PC-3 (cell line): ENCODE measurements at places on chromosomes 12 and 14. TPM values are rescaled to one million over a fixed set of nuclear protein-coding genes. Genes with fewer than 3 reads are reported as not detected.

DNA sequence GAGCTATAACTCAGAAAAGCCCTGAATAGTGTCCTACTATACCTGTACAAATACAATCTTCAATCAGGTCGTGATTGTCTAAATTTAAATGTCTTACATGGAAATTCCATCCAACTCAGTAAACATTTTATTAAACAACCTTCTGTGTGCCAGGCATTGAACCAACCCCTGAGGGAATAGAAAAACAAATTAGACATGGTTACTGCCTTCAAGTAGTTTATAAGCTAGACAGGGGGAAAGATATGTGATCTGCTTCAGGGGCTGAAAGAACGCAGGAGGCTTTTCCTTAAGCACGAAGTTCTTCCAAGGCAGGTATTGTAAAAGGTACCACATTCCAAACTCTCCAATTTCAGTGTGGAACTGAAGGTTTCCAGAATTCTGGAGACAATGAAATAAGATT is 39.7 kb upstream of the STAB2 start:
- no peaks in the 10 kb centered on the region for H3K27me3 ChIP-seq
- H3K36me3 ChIP-seq = no peaks in the 10 kb centered on the region
- DNase-seq = peak; percentile 30
- H3K27ac ChIP-seq = peak overlapping the region; percentile 68

GRCh38 chr12:57783861-57784260 is 1.3 kb downstream of the TSFM start:
- H3K4me1 ChIP-seq = peaks cover 6% of the 10 kb centered on the region; the same call in 1 of the 2 replicates
- H3K27ac ChIP-seq = no peak overlapping the region
- no peaks in the 10 kb centered on the region for H3K27me3 ChIP-seq
- H3K4me3 ChIP-seq = peak overlapping the region; percentile 93
- peaks cover 18% of the 10 kb centered on the region for H3K36me3 ChIP-seq
- DNase-seq = no peak

DNA sequence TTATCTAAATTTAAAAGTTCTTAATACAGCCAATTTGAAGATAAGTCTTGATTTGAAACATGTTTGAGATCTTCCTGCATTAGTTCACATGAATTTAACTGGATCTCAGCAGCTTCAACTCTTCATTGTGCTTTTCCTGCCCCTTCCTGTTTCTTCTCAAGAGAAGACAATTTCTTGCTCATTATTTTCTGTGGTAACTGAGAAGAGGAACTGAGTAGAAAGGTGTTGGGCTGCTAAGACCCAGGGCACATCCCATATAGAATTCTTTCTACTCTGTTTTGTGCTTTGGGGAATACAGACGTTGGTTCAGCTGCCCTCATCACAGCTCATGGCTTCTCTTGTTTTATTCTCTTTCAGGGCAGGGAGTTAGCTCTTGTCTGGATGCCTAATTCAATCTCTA is 110.2 kb downstream of the SNAPC1 start:
- no peak overlapping the region for H3K27ac ChIP-seq
- no peak for DNase-seq
- peaks cover 7% of the 10 kb centered on the region for H3K4me1 ChIP-seq
- no peak overlapping the region for H3K4me3 ChIP-seq
- H3K27me3 ChIP-seq = no peaks in the 10 kb centered on the region

- H3K27me3 ChIP-seq = 0 out of 2 replicates have a peak, but pooled peaks cover 11% of the 10 kb centered on the region
- H3K4me3 ChIP-seq = no peak overlapping the region
- DNase-seq = no peak
- H3K4me1 ChIP-seq = no peaks in the 10 kb centered on the region
- no peaks in the 10 kb centered on the region for H3K36me3 ChIP-seq
Observed at GRCh38 chr12:94495445-94496115, 35.9 kb upstream of the CEP83 start.

DNA sequence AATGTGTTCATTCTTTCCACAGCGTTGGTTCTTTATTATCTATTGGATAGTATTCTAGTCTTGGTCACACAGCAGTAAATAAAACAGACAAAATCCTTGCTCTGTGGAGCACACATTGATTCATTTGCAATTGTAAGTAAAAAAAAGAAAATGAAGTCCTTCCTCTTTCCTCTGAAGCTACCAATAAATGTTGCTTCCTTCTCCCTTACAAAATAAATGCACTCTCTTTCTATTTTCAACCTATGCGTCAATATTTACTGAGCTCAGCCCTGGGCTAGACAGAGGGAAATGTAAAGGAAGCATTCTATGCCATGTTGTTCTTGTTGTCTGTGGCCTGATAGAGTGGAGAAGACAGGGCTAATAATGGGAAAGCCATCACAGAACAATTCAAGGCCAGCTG is 2.9 kb downstream of the ABHD12B start:
- H3K4me3 ChIP-seq = no peak overlapping the region
- DNase-seq = peak; percentile 57
- no peaks in the 10 kb centered on the region for H3K36me3 ChIP-seq
- H3K27ac ChIP-seq = no peak overlapping the region
- H3K4me1 ChIP-seq = peaks cover 8% of the 10 kb centered on the region

GRCh38 chr14:81342850-81343580 is 57.1 kb downstream of the STON2 start:
- no peaks in the 10 kb centered on the region for H3K4me1 ChIP-seq
- H3K4me3 ChIP-seq = no peak overlapping the region
- H3K27me3 ChIP-seq = no peaks in the 10 kb centered on the region
- H3K27ac ChIP-seq = no peak overlapping the region
- DNase-seq = no peak

GRCh38 chr14:76936483-76936882 is 92.0 kb downstream of the IRF2BPL start:
- no peak overlapping the region for H3K4me3 ChIP-seq
- no peak for DNase-seq
- H3K36me3 ChIP-seq = no peaks in the 10 kb centered on the region
- no peaks in the 10 kb centered on the region for H3K27me3 ChIP-seq
- H3K4me1 ChIP-seq = no peaks in the 10 kb centered on the region

DNA sequence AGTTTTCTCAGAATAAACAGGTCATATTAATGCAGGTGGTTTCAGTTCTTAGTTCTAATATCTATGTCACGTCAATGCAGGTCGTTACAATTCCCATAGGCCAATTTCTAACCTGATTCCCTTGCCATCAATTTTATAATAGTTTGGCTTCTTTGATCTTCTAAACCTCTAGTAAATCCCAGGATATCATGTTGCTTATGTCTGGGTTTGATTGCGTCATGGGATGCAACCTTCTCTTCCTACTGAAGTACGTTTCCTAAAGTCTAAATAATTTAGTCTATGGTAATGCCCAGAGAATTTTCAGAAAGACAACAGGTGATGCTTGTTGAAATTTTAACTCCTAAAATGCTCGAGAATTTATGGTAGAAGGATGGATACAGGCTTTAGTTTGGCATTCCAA is 19.2 kb downstream of the TAS2R7 start:
- DNase-seq = no peak
- H3K36me3 ChIP-seq = no peaks in the 10 kb centered on the region
- no peaks in the 10 kb centered on the region for H3K4me1 ChIP-seq
- H3K27me3 ChIP-seq = no peaks in the 10 kb centered on the region
- no peak overlapping the region for H3K27ac ChIP-seq

- peaks cover 12% of the 10 kb centered on the region for H3K36me3 ChIP-seq
- H3K27ac ChIP-seq = peak overlapping the region; percentile 70
- DNase-seq = no peak
- peak overlapping the region; percentile 83 for H3K4me3 ChIP-seq
- no peaks in the 10 kb centered on the region for H3K27me3 ChIP-seq
- H3K4me1 ChIP-seq = peaks cover 19% of the 10 kb centered on the region; the same call in 1 of the 2 replicates
Observed at GRCh38 chr12:68686262-68686594, 550 bp upstream of the NUP107 start.

DNA sequence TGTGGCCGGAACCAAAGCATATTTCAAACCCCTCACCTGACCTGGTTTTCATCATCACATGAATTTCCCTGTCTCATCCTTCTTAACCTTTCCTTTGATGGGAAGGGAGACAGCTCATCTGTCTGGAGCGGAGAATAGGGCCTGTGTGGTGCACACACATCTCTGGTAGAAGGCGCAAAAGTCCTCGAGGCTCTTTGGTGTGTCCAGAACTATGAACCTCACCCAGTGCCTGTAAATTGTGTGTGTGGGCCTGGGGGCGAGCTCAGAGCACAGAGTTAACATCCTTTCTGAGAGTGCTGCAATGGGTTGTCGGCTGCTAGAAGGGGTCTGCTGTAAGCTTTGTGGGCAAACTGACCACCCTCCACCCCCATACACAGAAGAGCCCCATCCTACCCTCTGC is 749 bp downstream of the GALNT6 start:
- H3K27me3 ChIP-seq = no peaks in the 10 kb centered on the region
- H3K27ac ChIP-seq = peak overlapping the region; percentile 97
- peaks cover 86% of the 10 kb centered on the region for H3K4me1 ChIP-seq
- peak overlapping the region; percentile 88 for H3K4me3 ChIP-seq
- DNase-seq = peak; percentile 14

- DNase-seq = no peak
- H3K4me1 ChIP-seq = peaks cover 34% of the 10 kb centered on the region
- no peaks in the 10 kb centered on the region for H3K27me3 ChIP-seq
- no peaks in the 10 kb centered on the region; the same call in 1 of the 2 replicates for H3K36me3 ChIP-seq
Observed at GRCh38 chr14:88985654-88986053, 161.2 kb downstream of the TTC8 start.

- H3K27ac ChIP-seq = peak overlapping the region; percentile 59
- H3K4me1 ChIP-seq = peaks cover 36% of the 10 kb centered on the region
- no peaks in the 10 kb centered on the region for H3K36me3 ChIP-seq
- H3K27me3 ChIP-seq = no peaks in the 10 kb centered on the region
- no peak for DNase-seq
Observed at GRCh38 chr14:31895646-31896045, 181.5 kb upstream of the ARHGAP5 start.

- no peak overlapping the region for H3K4me3 ChIP-seq
- H3K36me3 ChIP-seq = no peaks in the 10 kb centered on the region
- no peak overlapping the region for H3K27ac ChIP-seq
- H3K4me1 ChIP-seq = peaks cover 14% of the 10 kb centered on the region
Observed at GRCh38 chr14:72559669-72560255, 334.1 kb downstream of the DPF3 start.

DNA sequence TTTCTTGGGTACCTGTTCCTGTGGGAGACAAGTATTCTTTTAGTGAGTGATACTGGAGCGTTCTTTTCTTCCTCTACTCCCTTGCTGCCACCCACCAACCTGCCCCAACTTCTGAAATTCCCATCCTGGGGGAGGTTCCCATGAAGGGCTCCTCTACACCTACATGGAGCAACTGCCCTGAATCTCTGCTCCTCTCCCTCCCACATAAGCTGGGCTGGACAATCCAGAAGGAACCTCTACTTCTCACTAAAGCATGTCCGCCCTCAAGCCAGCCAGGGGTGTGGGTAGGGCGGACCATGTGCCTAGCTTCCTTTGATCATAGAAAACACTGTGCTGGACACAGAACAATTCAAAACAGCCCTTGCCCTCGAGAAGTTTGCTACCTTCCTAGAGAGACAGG is 25.9 kb upstream of the ESRRB start:
- H3K27ac ChIP-seq = no peak overlapping the region
- no peaks in the 10 kb centered on the region for H3K27me3 ChIP-seq
- H3K36me3 ChIP-seq = no peaks in the 10 kb centered on the region
- no peak for DNase-seq
- H3K4me1 ChIP-seq = peaks cover 6% of the 10 kb centered on the region

- peak overlapping the region; percentile 91 for H3K4me3 ChIP-seq
- peak; percentile 36 for DNase-seq
- H3K27ac ChIP-seq = peak overlapping the region; percentile 94
- peaks cover 30% of the 10 kb centered on the region for H3K4me1 ChIP-seq
- H3K27me3 ChIP-seq = no peaks in the 10 kb centered on the region
Observed at GRCh38 chr14:49893309-49894213, 679 bp downstream of the ARF6 start.

DNA sequence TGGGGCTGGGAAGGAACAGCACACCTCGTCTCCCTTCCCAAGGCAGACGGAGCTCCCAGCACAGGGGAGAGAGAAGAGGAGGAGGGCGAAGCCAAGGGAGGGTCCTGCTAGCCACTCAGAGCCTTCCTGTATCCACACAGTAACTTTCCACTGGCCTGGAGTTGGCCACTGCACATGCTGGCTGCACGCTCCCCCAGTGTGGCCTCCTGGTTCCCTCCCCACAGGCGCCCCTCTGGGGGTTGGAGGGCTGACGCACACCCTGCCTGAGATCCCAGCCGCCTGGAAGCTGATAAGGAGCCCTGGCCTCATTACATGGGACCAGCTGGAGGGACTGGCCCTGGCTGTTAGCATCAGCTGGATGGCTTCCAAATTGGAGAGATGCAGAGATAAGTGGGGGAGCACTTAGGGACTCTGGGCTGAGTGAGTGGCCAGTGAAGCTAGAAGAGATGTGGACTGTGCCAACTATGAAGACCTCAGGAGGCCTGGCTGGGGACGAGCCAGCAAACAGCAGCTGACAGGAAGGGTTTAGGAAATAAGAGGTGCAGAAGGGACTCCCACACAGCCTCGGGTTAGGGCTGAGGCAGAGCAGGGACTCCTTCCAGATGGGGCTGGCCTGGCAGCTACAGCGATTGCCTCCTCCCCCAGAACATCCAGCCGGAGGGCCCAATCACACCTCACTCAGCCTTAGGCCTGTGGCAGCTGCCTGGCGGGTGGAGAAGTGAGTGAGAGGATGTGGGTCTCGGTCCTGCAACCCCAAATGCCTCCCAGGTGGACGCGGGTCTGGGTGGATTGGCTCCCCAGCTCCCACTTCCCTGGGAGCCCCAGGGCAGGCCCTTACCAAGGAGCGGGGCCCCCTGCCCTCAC is 26.3 kb upstream of the BCDIN3D start:
- no peak for DNase-seq
- no peaks in the 10 kb centered on the region for H3K36me3 ChIP-seq
- H3K4me3 ChIP-seq = no peak overlapping the region
- no peak overlapping the region for H3K27ac ChIP-seq

DNA sequence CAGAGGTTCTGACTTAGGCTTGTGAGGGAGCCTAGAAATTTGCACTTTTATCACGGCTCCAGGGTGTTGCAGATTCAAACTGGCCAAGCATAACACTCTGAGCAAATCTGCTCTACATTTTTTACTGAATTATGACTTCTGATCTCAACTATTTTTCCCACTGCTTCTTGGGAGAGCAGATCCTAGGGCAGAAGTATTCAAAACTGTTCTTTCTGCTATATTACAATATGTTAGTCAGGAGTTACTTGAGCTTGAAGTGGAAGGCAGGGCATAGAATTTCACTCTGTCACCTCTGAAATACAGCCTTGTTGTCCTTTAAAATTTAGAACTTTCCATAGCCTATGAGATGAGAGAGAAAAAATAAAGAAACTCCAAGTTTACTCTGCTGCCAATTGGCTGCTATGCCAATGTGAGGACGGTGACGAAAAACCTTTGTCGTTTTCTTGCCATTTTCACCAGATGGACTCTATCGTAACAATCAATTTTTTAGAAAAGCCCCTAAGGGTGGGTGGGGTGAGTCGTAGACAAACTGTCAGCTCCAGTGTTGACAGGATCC is 16.4 kb upstream of the KERA start:
- 0 out of 2 replicates have a peak overlapping the region, but pooled peaks have one; percentile 3 for H3K27ac ChIP-seq
- DNase-seq = no peak
- no peaks in the 10 kb centered on the region for H3K27me3 ChIP-seq
- peaks cover 27% of the 10 kb centered on the region for H3K4me1 ChIP-seq

The PTCSC3 gene
- not detected in 2 replicates for total RNA-seq

The HCAR3 gene
- not detected in 2 replicates for total RNA-seq

The PLXNC1 gene
- 0.15 TPM in 1 of 2 replicates, not detected in the other for total RNA-seq

The NDUFA9 gene
- 41.9 and 71.5 TPM in 2 replicates for total RNA-seq

The SMIM41 gene
- not detected in 2 replicates for total RNA-seq

The TMEM119 gene
- total RNA-seq = not detected in 2 replicates

The BATF gene
- total RNA-seq = not detected in 2 replicates

The VWF gene
- total RNA-seq = not detected in 2 replicates

The RIPK3 gene
- total RNA-seq = not detected in 2 replicates
